ENCODE measurements at places on chromosomes 12 and 14. TPM values are rescaled to one million over a fixed set of nuclear protein-coding genes. Genes with fewer than 3 reads are reported as not detected.

The ATXN3 gene
- total RNA-seq: 35.3 TPM

The GALNT16 gene
- 4.0 TPM for total RNA-seq

The AQP6 gene
- total RNA-seq: not detected

The SPTB gene
- not detected for total RNA-seq

The RIPK3 gene
- 29.0 TPM for total RNA-seq

The LRTM2 gene
- not detected for total RNA-seq

Measured in hair follicle dermal papilla cell (primary cell).